ENCODE measurements at places on chromosomes 1 and 21.
A peak's percentile ranks its signal among the peaks of the same experiment; 100 is the strongest.

- DNase-seq, result no peak
Observed at GRCh38 chr21:31395791-31396190, 51.7 kb upstream of the TIAM1 start.

DNA sequence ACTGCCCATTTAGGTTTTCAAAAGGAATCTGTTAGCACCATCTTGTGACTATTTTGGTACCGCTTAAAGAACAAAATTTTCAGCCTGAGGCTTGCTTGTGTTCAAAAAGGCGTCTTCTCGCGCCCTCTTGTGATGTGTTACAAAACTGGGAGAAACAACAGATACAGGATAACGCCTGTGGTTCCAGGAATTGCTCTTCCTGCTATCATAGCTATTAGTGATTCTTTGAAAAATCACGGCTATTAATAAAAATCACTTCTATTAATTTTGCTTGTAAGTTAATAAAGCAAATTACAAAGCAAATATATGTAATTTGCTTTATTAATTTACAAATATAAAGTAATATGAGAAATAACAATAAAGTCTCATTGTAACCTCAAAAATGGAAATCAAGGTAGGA is 82.2 kb upstream of the ABCD3 start:
- DNase-seq, result peak; percentile 52

- DNase-seq, result no peak
Observed at GRCh38 chr1:231986631-231987336, 360.2 kb downstream of the DISC1 start.

- no peak for DNase-seq
Observed at GRCh38 chr1:175665616-175666015, 77.8 kb downstream of the TNR start.

DNA sequence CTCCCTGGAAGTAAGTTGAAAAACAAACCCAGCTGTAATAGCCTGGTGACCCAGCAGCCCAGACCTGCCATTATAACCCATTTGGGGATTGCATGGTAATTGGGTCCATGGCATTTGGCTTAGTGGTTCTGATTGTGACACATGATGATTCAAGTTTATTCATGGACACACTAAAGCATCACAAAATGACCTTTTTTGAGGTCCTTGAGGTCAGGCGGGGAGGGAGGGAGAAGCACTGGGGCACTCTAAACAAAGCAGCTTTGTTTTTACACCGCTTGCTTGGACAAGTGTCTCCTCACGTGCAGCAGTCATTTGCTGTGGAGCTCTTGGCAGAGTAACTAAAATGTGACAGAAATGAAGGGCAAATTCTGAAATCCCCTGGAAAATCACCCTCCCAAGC is 241.0 kb upstream of the SGIP1 start:
- no peak for DNase-seq

GRCh38 chr1:89590341-89591080 is 42.4 kb upstream of the LRRC8C start:
- no peak for DNase-seq

DNA sequence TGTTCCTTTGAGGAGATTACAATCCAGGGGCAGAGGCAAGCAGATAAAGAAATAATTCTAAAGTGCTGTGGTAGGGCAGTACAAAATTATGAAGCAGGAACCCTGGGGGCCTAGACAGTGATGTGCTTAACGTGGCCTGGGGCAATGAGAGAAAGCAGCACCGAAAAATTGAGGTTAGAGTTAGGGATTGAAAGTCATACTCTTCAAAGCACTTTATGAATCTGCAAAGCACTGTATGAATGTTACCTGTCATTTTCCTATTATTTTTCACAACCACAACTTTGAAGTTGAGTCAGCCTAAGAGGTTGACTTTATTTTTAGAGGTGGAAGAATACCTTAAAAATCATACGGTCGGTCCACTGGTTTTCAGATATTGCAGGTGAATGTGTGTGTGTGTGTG is 183.4 kb upstream of the NFIA start:
- no peak for DNase-seq

- DNase-seq, result no peak
Observed at GRCh38 chr1:41496080-41497055, 11.9 kb upstream of the EDN2 start.

- no peak for DNase-seq
Observed at GRCh38 chr1:175388285-175388684, 195.7 kb upstream of the KIAA0040 start.

GRCh38 chr1:228980232-228980937 is 245.1 kb downstream of the RHOU start:
- DNase-seq, result no peak

DNA sequence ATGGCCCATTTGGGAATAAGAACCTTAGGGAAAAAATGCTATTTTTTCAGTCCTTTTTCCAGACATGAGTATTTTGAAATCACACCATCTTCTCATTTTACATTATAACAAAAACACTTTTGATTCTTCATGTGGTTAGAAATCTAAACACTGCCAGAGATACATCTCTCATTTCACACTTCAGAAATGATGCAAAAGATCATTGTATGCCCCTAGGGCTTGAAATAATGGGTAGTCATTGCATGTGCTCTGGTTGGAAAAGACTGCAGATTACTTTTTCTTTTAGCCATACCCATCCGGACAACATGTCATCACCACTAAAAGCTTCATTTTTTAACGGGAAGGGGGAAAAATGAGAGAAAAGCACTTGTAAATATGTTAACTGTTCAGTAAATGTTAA is 1152.2 kb upstream of the ADGRL4 start:
- DNase-seq, result no peak

DNA sequence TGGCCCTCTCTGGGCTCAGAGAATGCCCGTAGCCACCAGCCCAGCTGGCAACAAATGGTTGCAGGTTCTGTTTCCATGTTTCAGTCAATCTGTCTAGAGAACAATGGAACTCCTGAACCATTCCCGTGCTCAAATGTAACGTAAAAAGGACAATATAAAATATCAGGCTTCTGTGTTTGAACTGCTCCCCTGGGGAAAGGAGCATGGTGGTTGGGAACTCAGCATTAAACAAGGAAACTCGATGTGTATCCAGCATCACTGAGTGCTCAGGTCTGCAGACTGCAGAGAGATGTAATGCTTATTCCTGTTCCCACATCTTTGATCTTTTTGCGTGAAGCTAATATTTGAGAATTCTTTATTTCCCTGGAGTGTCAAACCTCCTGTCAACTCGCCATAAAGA is 326.5 kb downstream of the KIF26B start:
- DNase-seq, result no peak

DNA sequence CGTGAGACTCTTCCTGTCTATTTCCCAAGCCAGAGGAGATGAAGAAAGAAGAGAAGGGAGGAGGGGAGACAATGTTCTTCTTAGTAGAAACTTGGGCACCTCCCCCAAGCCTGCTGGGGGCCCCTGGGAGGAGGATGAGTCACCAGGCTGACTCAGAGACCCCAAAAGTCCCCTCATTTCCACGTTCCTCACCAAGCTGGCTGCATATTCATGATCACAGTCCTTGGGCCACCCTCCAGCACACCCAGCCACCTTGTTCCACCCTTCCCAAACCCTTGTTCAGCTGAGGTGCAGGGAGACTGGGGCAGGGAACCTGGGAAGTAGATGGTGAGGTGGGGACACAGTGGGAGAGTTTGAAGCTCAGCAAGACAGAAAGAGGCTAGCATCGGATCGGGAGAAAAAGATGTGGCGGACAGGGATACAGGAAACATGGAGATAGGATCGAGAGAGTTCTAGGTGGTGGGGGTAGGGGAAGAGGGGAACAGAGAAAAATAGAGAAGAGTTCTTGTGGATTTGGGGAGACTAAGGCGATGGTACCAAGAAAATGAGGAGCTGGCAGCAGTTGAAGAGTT is 712 bp downstream of the RAB13 start:
- DNase-seq, result no peak

All from iPS DF 19.7 (cell line).